Activated naive CD8-positive, alpha-beta T cell treated with anti-CD3 and anti-CD28 coated beads, Interleukin-2, amount 50 U/mL, for 16 hours (primary cell): ENCODE measurements at places on chromosomes 11 and 22.

- DNase-seq = no peak
These were observed 6.8 kb downstream of the FUT4 start for GRCh38 chr11:94550513-94550912.

DNA sequence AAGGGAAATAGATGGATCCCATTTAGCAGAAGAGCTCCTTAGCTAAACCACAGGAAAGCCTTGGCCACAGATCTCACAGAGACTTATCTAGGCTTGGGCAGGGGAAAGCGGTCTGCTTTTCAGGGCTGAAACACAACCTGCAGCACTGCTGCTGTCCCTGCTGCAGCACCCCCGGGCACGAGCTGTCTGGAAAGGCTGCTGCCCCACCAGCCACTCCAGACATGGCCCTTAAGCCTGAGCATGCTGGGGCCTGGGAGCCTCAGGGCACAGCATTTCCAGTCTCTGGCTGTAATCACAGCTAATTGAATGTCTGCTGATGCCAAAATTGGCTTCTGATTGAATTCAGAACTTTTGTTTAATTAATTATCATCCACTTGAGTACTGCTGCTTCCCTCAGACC is 115.0 kb downstream of the TMPRSS5 start:
- DNase-seq = no peak

DNA sequence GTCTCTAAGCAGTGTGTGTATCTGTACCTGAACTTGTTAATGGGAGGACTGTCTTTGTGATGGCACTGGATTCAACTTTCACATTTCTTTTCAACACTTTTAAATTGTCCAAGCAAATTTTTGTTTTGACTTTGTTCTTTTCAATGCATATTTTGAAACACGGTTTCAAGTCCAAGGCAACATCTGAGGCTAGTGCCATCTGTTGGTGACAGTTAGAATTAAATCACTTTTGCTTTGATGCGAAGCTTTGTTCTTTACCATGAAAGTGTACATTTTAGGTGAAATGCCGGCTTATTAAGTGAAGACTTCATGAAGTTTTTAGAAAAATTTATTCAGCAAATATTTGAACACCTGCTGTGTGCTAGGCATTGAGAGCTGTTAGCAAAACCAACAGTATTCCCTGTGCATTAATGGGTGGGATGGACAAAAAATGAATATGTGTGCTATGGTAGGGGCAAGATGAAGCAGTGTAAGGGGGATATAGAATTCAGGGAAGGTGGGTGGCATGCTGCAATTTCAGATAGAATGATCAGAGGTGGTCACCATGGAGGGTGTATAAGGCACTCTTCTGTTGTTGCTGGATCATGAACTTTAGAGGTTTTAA is 70.2 kb downstream of the DDX10 start:
- no peak for DNase-seq

GRCh38 chr22:40051322-40051721 is 56.6 kb downstream of the FAM83F start:
- no peak for DNase-seq

DNA sequence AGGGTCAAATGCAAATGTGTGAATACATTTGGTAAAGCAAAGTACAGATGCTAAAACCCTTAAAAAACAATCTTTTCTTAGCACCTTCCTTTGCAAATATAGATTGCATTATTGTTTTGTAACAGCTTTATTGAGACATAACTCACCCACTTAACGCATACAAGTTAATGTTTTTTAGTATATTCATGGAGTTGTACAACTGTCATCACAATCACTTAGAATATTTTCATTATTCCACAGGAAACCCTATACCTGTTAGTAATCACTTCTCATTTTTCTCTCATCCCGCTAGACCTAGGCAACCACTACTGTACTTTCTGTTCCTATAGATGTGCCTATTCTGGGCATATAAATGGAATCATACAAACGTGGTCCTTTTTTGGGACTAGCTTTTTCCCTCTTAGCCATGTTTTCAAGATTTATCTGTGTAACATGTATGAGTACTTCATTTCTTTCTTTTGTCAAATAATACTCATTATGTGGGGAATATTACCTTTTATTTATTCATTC is 34.7 kb downstream of the PPP6R3 start:
- no peak for DNase-seq

GRCh38 chr11:74390697-74391096 is 7.5 kb downstream of the PGM2L1 start:
- DNase-seq = no peak

DNA sequence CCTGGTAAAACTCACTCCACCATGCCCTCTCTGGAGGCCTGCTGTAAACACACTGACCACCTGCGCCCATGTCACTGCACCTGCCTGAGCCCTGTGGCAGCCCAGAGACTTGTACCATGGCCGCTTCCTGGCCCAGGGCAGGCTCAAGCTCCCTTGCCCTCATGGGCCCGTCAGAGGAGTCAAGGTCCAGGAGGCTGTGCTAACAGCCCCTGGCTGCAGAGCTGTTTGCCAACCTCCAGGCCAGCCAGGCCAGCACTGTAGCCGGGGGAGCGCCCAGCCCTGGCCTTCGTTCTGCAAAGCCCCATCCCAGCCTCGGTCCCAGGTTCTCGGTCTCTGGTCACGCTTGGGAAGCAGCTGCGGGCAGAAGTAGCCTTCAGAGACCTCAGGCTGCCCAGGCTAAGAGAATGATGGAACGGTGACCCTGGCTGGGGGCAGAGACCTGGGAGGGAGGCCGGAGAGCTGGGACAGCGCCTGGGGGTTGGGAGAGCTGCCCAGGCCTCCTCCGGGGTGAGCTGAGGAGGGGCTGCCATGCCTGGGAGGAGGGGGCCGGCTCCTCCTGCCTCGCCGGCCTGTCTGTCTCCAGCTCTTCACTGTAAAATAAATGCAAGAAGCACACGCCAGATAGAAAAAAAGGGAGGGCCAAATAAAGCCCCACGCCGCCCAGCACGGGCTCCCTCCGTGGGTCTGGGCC is 11.9 kb upstream of the TCF20 start:
- no peak for DNase-seq

DNA sequence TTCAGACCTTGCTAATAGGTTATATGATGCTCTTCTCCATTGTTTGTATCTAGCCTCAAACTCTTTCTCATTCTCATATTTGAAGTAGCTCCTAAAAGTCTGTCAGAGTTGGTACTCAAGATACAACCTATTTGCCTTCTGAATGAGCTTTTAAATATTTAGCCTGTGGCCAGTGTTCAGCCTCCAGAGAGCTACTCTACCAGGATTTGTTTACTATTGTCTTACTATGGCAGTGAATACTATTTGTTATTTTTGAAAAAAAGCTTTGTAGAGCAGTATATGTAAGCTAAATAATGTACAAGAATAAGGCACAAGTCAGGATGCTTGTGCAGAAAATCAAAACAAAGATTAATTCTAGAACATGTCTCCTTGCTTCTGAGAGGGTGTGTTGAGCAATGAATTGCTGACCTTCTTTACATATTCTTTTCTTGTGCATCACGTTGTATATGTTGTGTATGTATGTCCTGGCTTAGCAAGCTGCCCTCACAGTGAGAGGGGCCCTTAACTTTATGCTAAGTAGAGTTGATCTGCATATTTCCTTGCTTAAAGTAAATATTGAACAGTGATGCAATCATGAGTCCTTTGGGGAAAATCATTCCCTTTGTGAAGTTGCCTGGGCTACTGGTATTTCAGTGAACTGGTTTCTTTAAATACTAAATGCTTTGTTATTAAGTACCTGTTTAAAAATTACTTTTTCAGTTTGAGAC is 438.0 kb downstream of the LUZP2 start:
- DNase-seq = no peak

DNA sequence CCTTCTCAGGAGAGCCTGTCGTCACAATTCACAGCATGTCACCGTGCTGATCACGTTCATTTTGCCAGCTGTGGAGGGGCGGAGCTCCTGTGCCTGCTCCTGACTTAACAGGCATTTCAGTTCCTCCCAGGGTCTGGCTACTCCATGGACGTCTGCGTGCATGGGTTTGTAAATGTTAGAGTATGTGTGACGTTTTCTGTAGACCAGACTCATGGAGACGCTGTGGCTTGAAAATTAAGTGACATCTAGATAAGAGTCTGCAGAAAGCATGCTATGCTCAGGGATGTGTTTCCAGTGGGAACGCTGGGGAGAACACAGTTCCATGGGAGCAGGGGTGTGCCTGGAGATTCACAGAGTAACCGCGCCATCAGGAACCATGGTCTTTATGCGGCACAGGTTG is 804.0 kb downstream of the TBC1D22A start:
- no peak for DNase-seq

DNA sequence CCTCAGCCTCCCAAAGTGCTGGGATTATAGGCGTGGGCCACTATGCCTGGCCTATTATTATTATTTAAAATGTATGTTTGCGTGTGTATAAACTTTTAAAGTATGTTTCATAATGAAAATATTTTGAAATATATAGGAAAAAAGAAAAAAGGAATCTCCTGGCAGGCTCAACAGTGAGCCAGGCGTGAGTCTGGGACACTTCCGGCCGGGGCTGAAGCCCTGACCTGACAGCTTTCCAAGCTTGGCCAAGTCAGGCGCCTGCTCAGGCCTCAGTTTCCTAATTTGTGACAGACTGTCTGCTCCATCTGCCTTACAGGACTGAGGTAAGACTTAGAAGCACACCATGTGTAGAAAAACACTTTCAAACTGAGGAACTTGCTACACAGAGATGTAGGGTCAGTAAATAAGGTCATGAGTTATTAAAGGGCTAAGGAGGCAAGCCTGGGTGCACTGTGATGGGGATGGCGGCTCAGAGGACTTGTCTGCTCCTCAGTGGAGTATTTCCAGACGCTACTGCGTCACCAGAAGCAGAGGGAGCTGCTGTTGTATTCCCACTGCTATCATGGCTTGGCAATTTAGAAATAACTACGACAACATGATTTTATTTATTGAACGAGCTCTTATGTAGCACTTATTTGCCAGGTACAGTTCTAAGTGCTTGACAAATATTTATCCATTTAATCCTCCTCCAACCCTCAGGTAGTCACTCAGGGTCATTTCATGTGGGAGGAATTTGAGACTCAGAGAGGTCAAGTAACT is 100.1 kb downstream of the PRR5L start:
- DNase-seq = no peak

DNA sequence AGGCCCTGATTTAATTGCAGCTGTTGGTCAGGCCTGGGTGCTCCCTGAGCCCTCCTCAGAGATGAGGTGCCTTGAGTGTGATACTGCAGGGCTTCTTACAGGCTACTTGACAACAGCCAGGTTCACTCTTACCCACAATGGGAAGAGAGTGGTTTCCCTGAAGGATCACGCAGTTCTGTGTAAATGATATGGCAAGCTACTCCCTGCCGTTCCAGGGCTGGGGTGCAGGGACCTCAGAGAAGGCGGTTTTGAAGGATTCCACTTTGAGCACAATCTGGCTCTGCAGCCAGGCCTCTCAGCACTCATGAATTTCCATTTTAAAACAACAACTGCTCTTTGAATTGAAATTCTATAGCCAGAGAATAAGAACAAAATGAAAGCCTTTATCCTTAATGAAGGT is 92.9 kb downstream of the SLC17A6 start:
- DNase-seq = no peak

- DNase-seq = no peak
These were observed 116.8 kb downstream of the ZBTB16 start for GRCh38 chr11:114176321-114176720.

DNA sequence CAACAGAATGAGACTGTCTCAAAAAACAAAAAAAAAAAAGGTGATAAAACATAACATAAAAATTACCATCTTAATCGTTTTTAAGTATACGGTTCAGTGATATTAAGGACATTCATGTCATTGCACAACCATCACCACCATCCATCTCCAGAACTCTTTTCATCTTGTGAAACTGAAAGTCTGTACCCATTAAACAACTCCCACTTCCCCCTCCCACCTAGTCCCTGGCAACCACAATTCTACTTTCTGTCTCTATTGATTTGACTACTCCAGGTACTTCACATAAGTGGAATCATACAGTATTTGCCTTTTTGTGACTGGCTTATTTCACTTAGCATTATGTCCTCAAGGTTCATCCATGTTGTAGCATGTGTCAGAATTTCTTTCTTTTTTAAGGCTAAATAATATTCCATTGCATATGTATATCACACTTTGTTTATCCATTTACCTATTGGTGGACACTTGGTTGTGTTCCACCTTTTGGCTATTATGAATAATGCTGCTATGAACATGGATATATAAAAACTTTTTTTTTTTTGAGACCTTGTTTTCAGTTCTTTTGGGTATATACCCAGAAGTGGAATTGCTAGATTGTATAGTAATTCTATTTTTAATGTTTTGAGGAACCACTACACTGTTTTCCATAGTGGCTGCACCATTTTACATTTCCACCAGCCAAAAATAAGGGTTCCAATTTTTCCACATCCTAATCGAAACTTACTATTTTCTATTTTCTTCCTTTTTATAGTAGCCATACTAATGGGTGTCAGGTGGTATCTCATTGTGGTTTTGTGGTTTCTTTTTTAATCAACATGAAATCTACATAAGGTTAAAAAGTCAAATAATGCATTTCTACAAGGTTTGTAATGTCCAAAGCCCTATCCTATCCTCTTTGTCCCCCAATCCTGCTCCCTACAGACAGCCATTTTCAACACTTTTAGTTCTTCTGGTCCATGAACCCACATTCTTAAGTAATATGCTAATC is 23.4 kb upstream of the PIK3C2A start:
- DNase-seq = peak; percentile 21

GRCh38 chr22:49395617-49396016 is 432.1 kb downstream of the BRD1 start:
- no peak for DNase-seq

- DNase-seq = no peak
These were observed 45.6 kb downstream of the BCR start for GRCh38 chr22:23225724-23226496.

GRCh38 chr11:79227308-79227707 is 213.5 kb downstream of the TENM4 start:
- DNase-seq = no peak

- no peak for DNase-seq
These were observed 28.3 kb upstream of the LINC01488 start for GRCh38 chr11:69453151-69453550.

GRCh38 chr22:31621507-31622124 is 40.4 kb downstream of the PISD start:
- DNase-seq = no peak

GRCh38 chr11:117159892-117160291 is 15.8 kb downstream of the PAFAH1B2 start:
- DNase-seq = no peak

DNA sequence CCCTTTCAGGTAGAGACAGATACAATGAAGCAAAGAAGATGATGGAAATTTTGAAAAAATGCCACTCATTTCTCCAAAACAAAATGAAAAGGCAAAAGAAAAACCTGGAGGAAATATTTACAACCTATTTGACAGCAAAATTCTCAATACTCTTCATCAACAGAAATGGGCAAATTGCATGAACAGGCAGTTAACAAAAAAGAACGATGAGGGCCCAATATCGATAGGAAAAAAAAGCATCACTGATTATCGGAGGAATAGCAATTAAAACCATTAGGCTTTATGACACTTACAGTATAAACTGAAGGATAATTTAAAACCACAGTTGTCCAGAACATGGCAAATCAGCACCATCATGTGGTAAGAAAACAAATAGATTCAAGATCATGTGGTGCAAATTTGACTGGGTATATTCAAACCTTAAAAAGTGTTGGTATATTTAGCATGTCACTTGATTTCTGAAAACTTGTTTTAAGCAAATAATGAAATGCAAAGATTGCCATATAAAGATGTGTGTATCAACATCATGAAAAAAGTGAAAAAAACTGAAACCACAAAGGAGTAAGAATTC is 222.9 kb downstream of the BRD1 start:
- no peak for DNase-seq
